ENCODE measurements at places on chromosomes 1 and 21.

DNA sequence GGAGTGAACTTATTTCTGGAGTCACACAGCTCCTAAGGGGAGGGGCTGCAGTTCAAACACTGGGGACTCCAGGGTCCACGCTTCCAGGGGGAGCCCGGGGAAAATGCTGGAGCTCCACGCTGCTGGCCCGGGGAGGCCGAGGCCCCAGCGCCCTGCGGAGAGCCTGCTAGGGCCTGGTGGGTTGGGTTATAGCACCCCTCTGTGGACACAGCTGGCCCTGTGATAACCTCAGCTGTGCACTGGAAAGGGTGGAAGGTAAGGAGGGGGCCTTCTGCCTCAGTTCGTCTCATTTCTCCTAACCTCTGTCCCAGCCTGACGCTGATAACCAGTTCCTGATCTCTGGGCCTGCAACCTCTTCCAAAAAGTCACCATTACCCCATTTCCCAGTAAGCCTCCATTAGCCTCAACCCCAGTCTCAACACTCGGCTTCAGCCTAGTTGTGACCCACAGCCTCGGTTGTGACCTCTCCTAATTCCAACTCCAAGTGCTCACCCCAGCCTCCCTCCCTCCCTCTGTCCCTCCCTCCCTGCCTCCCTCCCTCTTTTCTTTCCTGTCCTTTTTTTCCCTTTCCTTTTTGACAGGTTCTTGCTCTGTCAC is 7.1 kb downstream of the NBL1 start:
- peak; percentile 36 for DNase-seq

DNA sequence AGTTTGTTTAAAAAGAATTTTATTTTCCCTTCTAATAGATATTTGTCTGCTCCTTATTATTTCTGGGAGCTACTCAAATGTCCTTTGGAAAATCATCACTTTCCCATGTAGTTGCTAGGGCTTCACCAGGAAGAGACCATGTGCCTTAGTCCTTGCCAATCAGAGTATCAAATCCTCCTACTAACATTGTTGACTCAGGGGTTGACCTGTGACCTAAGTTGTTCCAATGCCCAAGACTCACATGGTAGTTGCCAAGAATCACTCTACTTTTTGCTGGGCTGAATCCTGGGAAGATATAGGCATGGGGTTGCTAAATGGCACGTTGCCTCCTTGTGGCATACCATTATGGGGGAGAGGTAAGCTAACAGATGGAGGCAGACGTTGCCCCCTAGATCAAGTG is 58.2 kb upstream of the FOXD3 start:
- no peak for DNase-seq

DNA sequence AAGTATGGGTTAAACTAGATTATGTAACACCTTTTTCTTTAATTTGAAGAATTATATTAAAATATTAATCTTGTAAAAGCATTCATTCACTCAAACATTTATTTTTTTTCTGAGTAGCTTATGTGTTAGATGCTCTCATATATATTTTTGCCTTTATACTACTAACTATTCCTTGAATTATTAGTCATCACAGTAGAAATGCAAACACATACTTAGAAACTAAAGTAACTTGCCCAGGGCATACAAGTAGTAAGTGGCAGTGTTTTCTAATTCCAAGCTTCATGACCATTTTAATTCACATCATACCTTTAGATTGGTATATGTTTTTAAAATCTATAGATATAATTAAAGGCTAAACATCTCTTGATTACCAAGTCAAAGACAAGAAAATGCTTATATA is 1271.0 kb downstream of the BRINP3 start:
- no peak for DNase-seq

- no peak for DNase-seq
Measured at GRCh38 chr1:20380616-20381035, 90.0 kb downstream of the VWA5B1 start.

- no peak for DNase-seq
Measured at GRCh38 chr1:25573961-25574360, 30.6 kb downstream of the LDLRAP1 start.

All from effector CD4-positive, alpha-beta T cell (primary cell).